ENCODE measurements at places on chromosomes 1 and 21.

GRCh38 chr1:65514041-65514440, 93.6 kb downstream of the LEPR start:
- H3K4me3 ChIP-seq = no peak overlapping the region
- H3K4me1 ChIP-seq = no peaks in the 10 kb centered on the region
- no peak overlapping the region for H3K27ac ChIP-seq

DNA sequence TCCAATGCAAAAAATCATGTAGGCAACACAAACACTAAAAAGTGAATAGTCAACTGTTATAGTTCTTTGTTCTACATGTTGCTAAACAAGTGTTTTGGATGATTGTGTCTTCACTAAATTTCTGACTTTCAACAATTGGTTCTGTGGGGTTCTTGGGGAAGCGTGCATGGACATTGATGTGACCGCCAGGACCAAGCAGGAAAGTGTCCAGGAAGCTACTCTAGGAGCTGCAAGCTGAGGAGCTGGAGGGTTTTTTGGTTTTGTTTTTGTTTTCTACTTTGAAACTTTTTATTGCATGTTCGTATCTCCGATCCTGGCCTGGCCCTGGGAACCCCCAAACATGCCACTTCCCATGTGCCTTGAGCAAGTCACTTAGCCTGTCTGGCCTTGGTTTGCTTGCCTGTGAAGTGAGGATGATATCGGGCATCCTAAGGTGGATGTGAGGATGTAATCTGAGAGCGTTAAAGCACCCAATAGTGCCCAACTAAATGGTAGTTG, 8.0 kb downstream of the TMPRSS3 start:
- H3K27me3 ChIP-seq = no peaks in the 10 kb centered on the region
- H3K4me3 ChIP-seq = no peak overlapping the region
- H3K27ac ChIP-seq = no peak overlapping the region
- peaks cover 12% of the 10 kb centered on the region for H3K4me1 ChIP-seq
- DNase-seq = no peak

- DNase-seq = no peak
- peaks cover 16% of the 10 kb centered on the region for H3K27me3 ChIP-seq
- peaks cover 8% of the 10 kb centered on the region for H3K4me1 ChIP-seq
- H3K36me3 ChIP-seq = no peaks in the 10 kb centered on the region
Measured at GRCh38 chr1:36122062-36123030, 2.7 kb downstream of the COL8A2 start.

GRCh38 chr1:213996320-213997037, 8.7 kb downstream of the PROX1 start:
- DNase-seq = no peak
- no peaks in the 10 kb centered on the region for H3K36me3 ChIP-seq
- no peaks in the 10 kb centered on the region for H3K4me1 ChIP-seq
- H3K27ac ChIP-seq = no peak overlapping the region

- H3K27me3 ChIP-seq = no peaks in the 10 kb centered on the region
- no peak overlapping the region for H3K4me3 ChIP-seq
- H3K27ac ChIP-seq = no peak overlapping the region
- no peaks in the 10 kb centered on the region for H3K4me1 ChIP-seq
- H3K36me3 ChIP-seq = no peaks in the 10 kb centered on the region
- DNase-seq = no peak
Measured at GRCh38 chr1:111976842-111977241, 12.6 kb downstream of the KCND3 start.

GRCh38 chr1:154479764-154480421, 22.1 kb upstream of the TDRD10 start:
- H3K4me1 ChIP-seq = no peaks in the 10 kb centered on the region
- DNase-seq = no peak
- H3K36me3 ChIP-seq = no peaks in the 10 kb centered on the region
- no peak overlapping the region for H3K4me3 ChIP-seq

DNA sequence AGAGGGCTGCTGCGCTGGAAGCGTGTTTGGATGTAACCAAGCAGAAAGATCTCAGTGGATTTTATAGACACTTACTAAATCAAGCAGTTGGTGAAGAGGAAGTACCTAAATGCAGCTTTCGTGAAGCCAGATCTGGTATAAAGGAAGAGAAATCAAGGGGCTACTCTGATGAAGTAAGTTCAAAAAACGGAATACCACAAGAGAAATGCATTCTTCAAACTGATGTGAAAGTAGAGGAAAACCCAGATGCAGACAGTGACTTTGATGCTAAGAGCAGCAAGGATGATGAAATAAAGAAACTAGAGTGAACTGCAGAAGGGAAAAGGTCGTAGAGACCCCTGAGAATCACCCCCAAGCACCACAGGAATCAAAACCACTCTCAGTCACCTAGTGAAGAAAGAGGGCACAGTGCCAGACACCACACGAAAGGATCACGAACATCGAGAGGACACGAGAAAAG, 40.8 kb upstream of the NEXN start:
- H3K27me3 ChIP-seq = no peaks in the 10 kb centered on the region
- H3K4me1 ChIP-seq = no peaks in the 10 kb centered on the region
- no peak for DNase-seq
- H3K36me3 ChIP-seq = no peaks in the 10 kb centered on the region
- no peak overlapping the region for H3K4me3 ChIP-seq
- H3K27ac ChIP-seq = no peak overlapping the region

GRCh38 chr1:200767321-200767720, 28.6 kb downstream of the CAMSAP2 start:
- no peak for DNase-seq

- H3K4me3 ChIP-seq = no peak overlapping the region
- H3K36me3 ChIP-seq = no peaks in the 10 kb centered on the region
- no peaks in the 10 kb centered on the region for H3K27me3 ChIP-seq
- peaks cover 24% of the 10 kb centered on the region for H3K4me1 ChIP-seq
- H3K27ac ChIP-seq = no peak overlapping the region
- no peak for DNase-seq
Measured at GRCh38 chr1:31572323-31573104, 3.8 kb upstream of the TINAGL1 start.

DNA sequence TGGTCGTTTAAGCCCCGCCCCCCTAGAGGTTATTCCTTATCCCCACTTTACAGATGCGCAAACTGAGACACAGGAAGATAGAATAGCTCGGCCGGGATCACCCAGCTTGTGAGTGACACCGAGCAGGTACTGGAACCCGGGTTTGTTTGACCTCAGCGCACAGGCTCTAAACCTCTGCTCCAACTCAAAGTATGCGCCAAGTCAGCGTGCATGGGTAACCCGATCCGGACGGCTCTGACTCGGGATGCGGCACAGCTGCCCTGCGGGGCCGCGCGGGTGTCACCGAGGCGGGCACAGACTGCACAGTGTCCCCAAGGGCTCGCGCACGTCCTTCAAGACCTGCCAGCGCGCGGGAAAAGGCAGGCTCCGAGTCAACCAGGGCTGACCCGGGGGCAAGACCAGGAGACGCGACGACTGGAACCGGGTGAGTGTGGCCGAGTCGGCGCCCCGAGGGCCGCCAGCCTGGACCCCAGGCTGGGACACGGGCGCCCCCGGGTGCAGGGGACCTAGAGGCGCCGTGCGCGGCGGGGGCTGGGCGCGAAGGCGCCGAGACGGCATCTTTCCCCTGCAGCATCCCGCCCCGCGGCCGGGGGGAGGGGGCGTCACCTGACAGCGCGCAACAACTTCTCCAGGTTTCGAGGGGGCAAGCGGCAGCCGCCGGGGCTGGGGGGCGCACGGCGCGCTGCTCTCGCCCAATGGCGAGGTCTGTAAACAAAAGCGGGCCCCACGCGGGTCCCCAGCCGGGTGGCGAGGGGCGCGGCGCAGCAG, 101.9 kb upstream of the SOD1 start:
- peak overlapping the region; percentile 89 for H3K4me3 ChIP-seq
- no peak overlapping the region for H3K27ac ChIP-seq
- H3K4me1 ChIP-seq = peaks cover 33% of the 10 kb centered on the region
- H3K36me3 ChIP-seq = no peaks in the 10 kb centered on the region
- H3K27me3 ChIP-seq = peaks cover 15% of the 10 kb centered on the region

DNA sequence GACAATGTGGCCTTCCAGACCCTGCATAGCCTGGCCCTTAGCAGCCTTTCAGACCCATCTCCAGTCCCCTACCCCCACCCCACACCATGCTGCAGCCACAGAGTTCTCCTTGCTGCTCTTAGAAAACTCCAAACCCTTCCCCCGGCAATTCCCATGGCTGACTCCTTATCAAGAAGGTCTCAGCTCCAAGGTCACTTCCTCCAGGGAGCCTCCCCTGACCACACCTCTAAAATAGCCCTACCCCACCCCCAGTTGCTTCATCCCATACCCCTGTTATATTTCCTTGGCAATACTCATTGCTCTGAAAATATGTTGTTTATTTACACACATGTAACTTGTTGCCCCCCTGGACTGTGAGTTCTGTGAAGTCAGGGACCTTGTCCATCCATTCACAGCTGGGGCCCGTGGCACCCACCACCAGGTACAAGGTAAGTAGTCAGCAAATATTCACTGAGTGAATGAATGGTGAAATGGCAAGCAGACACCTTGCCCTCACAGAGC, 4.3 kb upstream of the ADGRB2 start:
- no peaks in the 10 kb centered on the region for H3K36me3 ChIP-seq
- no peak for DNase-seq
- H3K4me1 ChIP-seq = peaks cover 9% of the 10 kb centered on the region
- H3K4me3 ChIP-seq = no peak overlapping the region
- H3K27ac ChIP-seq = no peak overlapping the region
- H3K27me3 ChIP-seq = peaks cover 38% of the 10 kb centered on the region

All from H1 (cell line).